HCEC 1CT (cell line): ENCODE measurements at places on chromosomes 2 and 18.

GRCh38 chr2:172863341-172863740, 127.7 kb downstream of the RAPGEF4 start:
- no peak for DNase-seq

- DNase-seq: no peak
Observed at GRCh38 chr2:219476652-219477151, 22.0 kb upstream of the GMPPA start.

DNA sequence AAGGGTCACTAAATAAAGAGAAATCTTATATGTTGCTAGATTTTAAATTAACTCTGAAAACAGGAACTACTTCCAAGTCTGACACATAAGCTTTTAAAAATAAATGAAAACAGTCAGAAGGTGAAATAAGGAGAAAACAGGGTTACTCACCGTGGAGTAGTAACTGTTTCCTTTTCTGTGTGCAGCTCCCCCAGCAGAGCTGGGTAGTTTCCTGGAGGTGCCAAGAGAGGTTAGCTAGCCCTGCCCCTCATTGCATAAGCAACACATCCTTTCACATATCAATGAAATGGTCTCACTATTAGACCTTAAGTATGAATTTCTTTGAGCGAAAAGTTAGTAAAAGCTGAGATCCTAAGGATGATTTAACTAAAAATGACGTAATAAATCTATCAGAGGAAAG, 54.0 kb upstream of the GPR75 start:
- peak; percentile 62 for DNase-seq

DNA sequence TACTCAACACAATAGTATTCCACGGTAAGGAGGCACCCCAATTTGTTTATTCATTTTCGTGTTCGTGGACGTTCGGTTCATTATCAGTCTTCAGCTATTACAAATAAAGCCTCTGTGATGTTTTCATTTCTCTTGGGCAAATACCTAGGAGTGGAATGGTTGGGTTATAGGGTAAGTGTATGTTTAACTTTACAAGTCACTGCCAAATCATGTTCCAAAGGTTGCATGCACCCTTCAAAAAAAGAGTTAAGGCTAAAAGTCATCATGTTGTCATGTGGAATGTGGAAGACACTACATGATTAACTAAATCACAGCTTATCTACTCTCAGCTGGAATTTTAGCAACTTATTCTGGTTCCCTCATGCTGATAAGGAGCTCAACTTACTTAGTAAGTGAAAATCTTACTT, 15.8 kb downstream of the INO80C start:
- no peak for DNase-seq

GRCh38 chr18:53093636-53094035, 753.6 kb downstream of the DCC start:
- no peak for DNase-seq

DNA sequence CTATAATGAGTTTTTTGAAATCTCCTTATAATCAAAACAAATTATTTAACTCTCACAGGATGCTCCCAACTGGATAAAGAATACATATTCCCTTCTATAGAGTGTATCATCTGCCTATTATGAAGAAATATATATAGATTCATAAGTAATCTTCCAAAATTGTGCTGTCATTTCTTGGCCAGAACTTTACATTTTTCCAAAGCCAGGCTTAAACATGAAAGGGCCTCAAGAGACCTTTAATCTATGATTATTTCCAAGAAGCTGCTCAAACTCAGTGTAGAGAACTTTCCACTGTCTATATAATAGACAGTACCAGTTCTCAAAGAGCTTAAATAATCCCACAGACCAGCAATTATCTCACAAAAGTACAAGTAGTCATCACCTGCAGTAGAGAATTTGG, 211.0 kb downstream of the AKAIN1 start:
- no peak for DNase-seq

- DNase-seq: peak; percentile 21
Observed at GRCh38 chr2:231124838-231125568, at the start of gene HTR2B. Gene HTR2B, minus strand, starts transcription at chr2:231125042. Its CDS starts 1,278 bp downstream, at chr2:231123764.

DNA sequence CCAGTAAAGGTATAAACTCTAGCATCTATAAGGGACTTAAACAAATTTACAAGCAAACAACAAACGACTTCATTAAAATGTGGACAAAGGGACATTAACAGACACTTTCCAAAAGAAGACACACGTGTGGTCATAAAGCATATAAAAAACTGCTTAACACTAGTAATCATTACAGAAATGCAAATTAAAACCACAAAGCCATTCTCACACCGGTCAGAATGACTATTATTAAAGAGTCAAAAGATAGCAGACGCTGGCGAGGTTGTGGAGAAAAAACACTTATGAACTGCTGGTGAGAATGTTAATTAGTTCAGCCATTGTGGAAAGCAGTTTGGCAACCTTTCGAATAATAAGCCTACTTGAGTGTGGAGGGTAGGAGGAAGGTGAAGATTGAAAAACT, 217.1 kb upstream of the DLGAP1 start:
- no peak for DNase-seq

- peak; percentile 33 for DNase-seq
Observed at GRCh38 chr18:10579079-10579867, 53.4 kb downstream of the NAPG start.

DNA sequence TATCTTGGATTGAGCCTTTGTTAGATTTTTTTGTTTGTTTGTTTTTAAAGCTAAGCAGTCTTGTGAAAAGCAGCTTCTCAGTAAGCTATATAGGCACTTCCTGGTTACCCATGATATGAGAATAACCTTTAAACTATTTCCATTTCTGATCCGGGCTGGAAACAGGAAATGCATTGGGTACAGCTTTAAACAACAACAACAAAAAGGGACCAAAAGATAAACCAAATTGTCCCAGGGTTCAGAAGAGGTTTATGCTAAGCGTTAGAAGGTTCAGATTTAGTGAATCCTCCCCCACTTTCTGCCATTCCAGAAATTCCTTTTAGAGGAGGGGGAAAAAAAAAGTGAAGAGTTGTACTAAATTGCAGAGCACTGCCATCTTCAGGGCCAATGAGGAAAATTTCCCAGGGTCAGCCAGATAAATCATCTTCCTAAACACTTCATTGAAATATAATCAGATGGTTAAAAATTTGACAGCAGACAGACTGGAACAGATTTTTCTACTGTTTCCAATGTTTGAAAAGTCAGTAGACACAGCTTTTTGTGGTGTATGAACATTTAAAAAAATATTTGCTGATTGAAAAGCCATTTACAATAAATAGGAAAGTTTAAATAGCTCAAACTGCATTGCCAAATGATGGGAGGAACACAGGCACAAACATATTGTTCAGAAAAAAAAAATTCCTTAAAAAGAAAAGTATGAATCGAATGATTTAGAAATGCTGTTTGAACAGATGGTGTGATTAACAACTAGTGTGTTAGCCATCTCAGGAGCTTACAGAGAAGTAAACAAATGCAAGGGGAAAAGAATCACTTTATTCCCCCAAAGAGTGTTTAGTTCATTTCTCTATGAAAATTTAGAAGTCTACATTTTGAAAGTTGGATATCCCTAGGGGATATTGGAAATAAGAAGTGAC, 189.9 kb upstream of the TANK start:
- DNase-seq: peak; percentile 83

DNA sequence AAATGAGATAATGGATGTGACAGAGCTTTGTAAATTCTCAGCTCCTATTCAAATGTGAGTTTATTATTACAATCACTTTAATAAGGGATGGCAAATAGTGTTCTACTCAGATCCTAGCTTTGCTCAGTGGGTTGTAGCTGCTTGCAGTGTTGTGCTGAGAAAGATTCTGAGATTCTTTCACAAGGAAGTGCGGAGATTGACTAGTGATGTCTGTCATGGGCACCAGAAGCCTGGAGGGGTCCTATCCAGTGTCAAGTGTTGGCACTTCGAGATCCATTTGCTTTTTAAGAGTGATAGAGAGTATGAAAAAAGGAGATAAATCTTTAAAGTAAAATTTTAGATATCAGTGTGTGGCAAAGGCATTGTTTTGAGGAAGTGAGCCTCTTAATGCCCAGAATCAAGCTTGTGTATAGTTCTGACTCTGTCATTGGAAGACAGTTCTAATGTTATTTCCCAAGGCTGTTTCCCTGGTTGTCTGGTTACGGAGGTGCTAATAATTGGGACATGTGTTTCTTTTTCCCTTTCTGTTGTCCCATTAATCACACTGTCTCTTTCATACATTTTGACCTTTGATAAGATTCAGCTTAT, 181.7 kb upstream of the SPRED2 start:
- no peak for DNase-seq

DNA sequence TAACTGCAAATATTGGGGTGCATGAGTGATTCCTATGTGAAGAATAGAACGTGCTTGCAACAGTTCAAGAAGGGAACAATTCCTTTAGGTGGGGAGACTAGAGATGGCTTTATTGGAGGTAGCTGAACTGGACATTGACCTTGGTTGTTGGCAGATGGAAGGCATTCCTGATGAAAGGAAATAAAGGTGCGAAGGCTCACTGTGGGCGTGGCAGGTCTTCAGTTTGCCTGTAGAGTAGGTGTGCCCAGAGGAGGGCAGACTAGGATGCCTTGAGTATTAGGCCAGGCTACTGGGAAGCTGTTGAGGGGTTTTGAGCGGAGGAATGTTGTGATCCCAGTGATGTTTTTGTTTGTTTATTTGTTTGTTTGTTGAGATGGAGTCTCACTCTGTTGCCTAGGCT, 2.8 kb downstream of the SPR start:
- no peak for DNase-seq

DNA sequence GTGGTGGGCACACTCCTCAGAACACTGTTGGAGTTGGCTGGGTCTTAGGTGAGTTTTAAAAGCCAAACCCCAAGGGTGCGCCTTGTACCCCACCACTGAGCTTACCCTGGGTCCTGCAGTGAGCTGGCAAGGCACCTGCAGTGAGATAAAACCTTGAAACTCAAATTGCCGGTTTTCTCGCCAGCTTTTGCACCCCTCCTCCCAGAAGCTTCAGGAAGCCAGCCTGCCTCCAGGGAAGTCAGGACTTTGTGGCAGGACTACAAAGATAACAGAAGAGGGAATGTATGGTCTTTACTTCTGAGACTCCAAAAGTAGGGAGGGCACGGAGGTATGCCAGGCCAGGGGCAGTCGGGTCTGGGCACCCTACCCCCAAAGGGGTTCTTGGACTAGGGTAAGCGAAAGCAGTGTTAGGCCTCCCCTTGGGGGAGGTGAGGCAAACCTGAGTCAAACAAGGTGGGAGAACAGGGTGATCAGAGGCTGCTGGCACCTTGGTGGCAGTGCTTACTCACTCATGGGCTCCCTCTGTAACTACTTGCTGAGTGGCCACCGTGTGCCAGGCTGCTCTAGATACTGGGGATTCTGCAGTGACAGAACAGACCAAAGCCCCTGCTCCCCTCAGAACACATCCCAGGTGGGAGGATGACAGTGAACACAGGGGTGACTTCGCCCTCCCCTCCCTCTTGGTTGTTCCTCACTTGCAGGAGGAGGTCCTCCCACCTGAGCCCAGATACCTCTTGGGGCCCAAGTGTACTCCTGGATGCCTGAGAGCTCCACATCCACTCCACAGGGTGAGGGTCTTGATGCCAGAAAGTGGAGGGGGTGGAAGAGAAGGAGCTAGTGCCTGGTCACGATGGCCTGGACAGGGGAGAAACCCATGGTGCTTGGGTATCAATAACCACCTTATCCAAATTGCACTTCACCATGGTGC, 69.3 kb upstream of the RGPD5 start:
- no peak for DNase-seq

DNA sequence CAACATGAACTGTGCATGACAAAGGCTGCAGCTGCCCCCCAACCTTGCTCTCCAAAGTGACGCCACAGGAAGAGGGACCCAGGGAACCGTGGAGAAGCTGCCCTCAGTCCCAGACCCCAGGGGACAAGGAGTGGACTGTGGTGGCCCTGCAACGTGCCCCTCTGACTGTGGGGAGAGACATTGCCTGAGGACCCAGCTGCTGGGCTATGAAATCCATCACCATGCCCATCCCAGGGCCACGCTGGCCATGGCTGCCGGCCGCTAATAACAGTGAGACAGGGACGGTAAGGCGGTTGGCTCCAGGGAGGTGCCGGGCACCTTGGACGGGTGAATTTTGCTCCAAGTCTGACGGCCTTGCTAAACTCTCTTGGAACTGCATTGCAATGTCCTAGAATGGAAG, 211.3 kb upstream of the HDAC4 start:
- DNase-seq: no peak

DNA sequence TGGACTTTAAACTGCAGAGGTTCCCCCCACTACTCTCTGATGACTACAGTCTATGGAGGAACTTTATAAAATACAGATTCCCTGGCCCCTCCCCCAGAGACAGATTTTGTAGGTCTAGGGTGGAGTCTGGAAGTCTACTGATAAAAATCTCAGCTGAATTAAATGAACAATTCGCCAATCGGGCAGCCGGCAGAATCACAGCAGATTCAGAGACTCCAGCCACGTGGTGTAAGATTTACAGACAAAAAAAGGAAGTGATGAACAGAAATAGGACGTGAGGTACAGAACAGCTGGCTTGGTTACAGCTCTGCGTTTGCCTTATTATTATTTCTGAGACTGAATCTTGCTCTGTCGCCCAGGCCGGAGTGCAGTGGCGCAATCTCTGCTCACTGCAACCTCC, 21.4 kb upstream of the MTA3 start:
- no peak for DNase-seq
